ENCODE measurements at places on chromosomes 1 and 21. TPM values are rescaled to one million over a fixed set of nuclear protein-coding genes. Genes with fewer than 3 reads are reported as not detected.

SLC16A4 gene
- polyA plus RNA-seq: 116 TPM

- DNase-seq: no peak
These were observed 17.2 kb upstream of the FABP3 start for GRCh38 chr1:31390071-31390470.

DNA sequence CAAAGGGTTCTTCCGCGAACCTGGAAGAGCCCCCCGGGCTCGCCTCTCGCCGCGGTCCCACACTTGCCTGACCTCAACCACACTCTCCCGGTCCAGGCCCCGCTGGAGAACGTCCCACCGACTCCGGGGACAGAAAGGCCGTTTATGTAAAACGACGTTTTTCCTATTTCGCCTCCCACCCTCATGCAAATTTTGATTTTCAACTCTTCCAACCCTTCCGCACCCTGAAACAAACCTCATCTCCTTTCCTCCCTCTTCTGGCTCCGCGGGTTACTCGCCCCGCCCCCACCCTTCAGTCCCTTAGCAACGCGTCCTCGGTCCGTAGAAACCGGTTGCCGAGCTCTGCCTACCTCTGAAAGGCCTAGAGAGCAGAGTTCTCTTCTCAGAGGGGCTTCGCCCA is at the start of gene C1orf141:
TSS of gene C1orf141 (minus strand) at position 276 of the 400 bp plus-strand sequence. CDS start 7,730 bp downstream, outside the sequence.
- no peak for DNase-seq

HIPK1 gene
- polyA plus RNA-seq: 40.7 TPM

GRCh38 chr1:155882235-155882634 is 22.9 kb downstream of the SYT11 start:
- no peak for DNase-seq

DNA sequence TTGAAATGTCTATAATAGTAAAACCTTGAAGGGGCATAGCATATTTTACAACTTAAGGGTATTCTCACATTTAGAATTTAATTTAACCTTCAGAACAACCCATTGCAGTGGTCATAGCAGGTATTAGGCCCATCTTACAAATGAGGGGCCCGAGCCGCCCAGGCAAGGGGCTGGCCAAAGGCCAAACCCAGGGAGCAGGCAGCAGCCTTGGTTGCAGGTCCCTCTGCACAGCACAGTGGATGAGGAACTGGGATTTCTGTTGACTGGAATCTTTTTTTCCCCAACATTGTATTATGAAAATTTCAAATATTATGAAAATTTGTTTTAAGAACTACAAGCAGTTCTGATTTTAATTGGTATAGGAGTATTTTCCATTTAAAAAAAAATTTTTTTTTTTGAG is 33.2 kb downstream of the CCSAP start:
- DNase-seq: no peak

ANGPTL1 gene
- 8.3 TPM for polyA plus RNA-seq

GRCh38 chr1:50812346-50812745 is 147.7 kb downstream of the FAF1 start:
- DNase-seq: no peak

ILDR2 gene
- 12.2 TPM for polyA plus RNA-seq

GRCh38 chr1:35451125-35451528 is 106.1 kb downstream of the KIAA0319L start:
- DNase-seq: peak; percentile 19

- no peak for DNase-seq
These were observed 128.0 kb downstream of the ADAMTS1 start for GRCh38 chr21:26717146-26717739.

DNA sequence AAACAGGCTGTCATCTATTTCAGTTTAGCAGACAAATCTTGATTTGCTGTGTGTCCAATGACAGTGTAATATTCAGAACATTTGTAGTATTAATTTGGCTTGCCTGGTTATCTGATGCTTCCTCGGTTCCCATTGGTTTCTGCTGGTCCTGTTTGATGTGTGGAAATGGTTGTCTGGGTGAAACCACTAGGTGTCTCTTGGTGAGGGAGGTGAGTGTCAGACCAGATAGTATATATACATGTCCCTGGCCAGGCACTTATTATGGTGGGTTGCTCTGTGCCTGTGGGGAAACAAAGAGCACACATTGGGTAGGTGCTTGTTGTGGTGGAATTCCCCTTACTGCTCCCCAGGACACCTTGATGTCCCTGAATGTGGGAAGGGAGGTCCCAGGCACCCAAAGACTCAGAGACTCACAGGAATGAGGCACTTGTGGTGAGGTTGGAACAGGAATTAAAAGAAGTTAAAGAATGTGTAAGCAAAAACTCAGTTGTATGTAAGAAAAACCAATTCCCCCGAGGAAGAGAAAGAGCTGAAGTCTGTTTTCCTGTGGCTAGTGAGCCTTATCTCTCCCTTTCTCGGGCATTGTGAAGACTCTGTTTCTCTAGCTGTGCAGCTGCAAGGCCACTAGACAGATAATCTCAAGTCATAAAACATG is 1519.1 kb downstream of the BRINP3 start:
- no peak for DNase-seq

GRCh38 chr1:17276568-17276967 is 27.7 kb downstream of the PADI3 start:
- no peak for DNase-seq

DENND2D gene
- polyA plus RNA-seq: 20.0 TPM

DNA sequence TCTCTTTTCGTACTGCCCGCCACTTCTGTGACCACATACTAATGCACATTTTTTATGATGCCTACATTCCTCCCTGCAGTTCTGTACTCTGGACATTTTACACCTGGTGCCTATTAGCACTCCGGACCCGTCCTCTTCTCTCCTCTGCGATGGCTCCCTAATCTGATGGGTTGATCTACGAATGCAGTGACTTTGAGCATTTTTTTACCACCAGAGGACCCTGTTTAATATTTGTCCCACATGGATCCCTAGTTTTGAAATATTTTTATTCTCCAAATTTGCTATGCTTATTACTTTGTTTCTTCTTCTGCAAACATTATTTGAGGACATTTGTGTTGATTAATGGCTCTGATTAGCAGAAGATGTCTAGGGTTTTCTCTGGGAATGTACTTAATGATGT is 5.2 kb downstream of the PPFIA4 start:
- DNase-seq: no peak

FCRL6 gene
- polyA plus RNA-seq: 0.13 TPM

- no peak for DNase-seq
These were observed 64.0 kb upstream of the HMCN1 start for GRCh38 chr1:185670187-185670627.

DNA sequence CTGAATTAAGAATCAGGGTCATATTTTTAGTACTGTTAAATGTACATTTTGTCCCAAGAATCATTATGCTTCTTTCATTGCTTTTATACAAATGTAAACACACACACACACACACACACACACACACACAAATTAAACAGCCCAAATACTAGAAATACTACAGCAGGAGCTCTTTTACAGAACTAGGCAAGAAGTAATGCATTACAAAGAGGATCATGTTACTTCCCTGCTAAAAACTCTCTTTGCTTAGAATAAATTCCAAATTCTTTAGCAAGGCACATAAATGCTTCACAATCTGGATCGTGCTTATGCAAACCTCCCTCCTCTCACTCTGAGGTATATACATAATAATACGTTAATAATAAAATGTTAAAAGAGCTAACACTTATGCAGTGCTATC is 720.4 kb upstream of the ADGRL4 start:
- DNase-seq: no peak

- DNase-seq: no peak
These were observed 35.5 kb downstream of the COA6 start for GRCh38 chr1:234408757-234409156.

GRCh38 chr1:239507826-239508225 is 121.5 kb downstream of the CHRM3 start:
- no peak for DNase-seq

DNA sequence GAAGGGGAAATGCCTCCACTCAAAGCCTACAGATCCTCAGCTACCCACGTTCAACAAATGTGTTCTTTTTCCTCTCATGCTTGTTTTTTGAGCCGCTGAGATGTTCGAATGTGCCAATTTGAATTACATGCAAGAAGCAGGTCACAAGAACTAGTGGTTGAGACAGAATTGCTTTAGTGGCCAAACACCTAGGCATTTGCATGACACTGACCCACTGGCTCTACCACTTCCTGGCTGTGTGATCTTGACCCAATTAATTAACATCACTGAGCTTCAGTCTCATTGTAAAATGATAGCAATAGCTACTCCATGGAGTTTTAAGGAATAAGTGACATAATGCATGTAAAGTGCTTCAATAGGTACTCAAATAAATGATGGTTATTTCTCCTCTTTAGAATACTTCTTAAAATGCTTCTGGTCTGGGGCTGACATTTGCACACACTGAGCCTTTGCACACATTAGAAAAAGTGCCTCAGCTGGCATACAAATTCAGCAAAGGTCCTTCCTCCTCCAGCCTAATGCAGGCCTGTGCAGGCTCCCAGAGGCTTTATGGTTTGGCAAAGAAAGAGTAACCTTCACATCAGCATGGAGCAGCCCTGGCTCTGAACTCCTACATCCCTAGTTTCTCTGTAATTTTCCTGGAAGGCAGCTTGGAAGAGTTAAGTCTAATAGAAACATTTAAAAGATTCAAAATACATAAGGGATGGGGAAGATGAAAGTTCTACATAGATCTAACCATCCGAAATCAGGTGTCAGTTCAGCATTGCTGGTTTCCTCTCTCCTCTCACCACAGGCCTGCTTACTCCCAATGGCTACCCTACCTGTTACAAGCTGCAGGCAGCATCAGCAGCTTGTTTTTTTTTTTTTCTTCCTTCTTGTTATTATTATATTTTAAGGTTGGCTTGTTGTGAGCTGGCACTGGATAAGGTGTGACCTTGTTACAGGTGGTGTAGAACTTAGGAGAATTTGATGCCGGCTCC is 107.4 kb downstream of the TBX19 start:
- no peak for DNase-seq

LCE3D gene
- polyA plus RNA-seq: not detected

GJA8 gene
- 0.87 TPM for polyA plus RNA-seq

DNA sequence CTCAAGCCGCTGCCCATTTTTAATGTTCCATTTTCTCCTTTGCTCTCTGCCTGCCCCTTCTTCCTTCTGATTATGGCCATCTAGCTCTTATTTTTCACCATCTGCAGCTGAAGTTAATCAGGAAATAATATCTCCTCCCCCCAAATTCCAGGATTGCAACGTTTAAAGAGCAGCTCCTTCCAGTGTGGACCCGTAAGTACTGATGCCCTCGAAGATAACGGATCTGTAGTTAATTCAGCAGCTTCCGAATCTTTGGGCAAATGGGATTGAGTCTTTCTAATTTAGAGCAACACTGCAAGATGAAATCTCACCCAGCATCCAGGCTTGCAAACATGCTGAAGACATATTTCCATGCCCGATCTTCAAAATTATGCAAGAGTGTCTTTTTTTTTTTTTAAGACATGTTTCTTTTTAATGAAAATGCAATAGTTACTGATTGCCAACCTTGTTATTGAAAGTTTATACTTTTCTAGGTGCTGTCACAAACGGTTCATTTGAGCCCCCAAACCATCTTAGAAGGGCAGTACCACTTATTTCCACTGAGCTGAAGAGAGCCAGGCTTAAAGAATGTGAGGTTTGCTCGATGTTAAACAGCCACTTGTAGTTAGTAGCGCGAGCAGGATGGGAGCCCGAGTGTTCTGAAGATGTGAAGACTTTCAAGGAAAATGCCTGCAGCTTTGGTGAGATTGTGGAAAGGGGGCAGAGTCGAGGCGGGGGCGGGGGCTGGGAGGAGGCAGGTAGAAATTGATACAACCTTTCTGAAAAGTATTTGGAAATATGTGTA is 10.9 kb upstream of the RCAN3 start:
- DNase-seq: no peak

GRCh38 chr1:210516092-210516656 is 187.5 kb downstream of the HHAT start:
- DNase-seq: no peak

DNA sequence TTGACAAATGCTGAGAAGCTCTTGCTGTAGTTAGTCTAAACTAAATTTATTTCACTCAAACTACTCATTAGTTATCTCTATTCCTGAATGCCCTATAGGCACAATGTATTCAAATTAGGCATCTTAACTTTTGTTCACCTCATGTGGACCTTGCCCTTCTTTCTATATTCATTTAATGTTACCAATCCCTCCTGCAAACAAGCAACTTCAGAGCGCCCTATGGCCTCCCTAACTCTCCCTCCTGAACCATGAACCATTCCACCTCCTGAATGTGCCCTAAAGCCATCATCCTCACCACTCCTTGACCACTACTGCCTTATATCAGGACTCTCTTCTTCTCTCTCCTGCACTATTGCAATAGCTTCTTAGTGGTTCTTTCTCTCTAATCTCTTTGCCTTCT is 34.8 kb upstream of the SAMD13 start:
- DNase-seq: no peak

DNA sequence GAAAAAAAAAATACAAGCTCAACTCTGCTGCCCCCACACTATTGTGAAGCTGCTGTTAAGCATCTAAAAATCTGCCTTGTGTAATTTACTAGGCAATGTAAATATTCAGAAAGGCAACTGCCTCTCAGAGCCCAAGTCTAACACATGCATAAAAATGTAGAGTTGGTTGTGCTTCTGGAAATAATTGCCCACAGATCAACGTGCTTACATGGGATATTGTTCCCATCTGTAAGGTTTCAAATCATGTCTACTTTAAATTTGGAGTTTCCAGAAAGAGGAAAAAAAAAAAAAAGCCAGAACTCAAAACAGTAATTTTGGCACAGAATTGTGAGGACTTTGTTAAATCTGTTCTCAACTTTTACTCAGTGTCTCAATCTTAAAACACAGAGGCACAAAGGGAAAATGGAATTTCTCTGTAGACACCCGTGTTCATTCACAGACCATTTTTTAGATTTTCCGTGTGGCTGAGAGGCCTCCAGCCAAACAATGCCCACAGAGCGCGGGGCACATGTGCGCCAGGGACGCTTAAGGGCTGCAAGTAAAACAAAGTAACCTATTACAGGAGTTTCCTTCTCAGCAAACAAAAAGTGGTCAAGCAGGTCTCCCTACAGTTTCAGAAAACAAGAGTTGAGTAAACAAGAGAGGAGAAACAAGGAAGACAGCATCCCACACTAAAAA is 115.5 kb downstream of the RERE start:
- peak; percentile 56 for DNase-seq

GRCh38 chr1:24417681-24418080 is 2.1 kb downstream of the NIPAL3 start:
- no peak for DNase-seq

RTCA gene
- 30.5 TPM for polyA plus RNA-seq

DNA sequence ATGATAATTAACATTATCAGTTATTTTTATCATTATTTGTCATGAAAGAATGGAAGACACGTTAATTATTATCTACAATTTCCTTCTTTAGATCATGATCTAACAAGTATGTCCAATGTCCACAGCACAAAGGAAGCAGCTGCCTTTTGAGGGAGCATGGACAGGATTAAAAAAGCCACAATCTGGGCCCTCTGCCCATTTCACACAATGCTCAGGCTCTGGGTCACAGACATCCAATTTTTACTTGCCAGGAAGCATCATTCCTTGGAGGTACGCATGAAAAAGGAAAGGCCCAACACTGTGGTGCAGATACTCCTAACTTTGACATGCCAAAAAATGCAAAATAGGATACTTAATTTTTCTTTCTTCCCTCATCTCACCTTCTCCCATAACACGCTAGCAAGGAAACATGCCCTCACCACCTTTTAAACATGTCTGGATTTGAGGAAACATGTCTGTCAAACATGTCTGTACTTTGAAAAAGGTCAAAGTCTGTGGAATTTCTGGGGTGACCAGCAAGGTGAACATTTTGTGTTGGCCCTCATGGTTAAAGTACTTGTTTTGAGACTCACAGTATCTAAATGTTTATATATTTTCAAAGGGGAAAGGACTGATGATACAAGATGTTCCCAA is 40.0 kb downstream of the GADD45A start:
- no peak for DNase-seq

All from left renal cortex interstitium (tissue), 4 donors.